Amygdala (tissue), 56 donors: ENCODE measurements at places on chromosomes 5 and 9.

GRCh38 chr9:133587051-133587450 lies 22.1 kb downstream of the FAM163B start:
- no peak for DNase-seq

GRCh38 chr5:163506726-163507125 lies 1.3 kb downstream of the MAT2B start:
- DNase-seq, result no peak

DNA sequence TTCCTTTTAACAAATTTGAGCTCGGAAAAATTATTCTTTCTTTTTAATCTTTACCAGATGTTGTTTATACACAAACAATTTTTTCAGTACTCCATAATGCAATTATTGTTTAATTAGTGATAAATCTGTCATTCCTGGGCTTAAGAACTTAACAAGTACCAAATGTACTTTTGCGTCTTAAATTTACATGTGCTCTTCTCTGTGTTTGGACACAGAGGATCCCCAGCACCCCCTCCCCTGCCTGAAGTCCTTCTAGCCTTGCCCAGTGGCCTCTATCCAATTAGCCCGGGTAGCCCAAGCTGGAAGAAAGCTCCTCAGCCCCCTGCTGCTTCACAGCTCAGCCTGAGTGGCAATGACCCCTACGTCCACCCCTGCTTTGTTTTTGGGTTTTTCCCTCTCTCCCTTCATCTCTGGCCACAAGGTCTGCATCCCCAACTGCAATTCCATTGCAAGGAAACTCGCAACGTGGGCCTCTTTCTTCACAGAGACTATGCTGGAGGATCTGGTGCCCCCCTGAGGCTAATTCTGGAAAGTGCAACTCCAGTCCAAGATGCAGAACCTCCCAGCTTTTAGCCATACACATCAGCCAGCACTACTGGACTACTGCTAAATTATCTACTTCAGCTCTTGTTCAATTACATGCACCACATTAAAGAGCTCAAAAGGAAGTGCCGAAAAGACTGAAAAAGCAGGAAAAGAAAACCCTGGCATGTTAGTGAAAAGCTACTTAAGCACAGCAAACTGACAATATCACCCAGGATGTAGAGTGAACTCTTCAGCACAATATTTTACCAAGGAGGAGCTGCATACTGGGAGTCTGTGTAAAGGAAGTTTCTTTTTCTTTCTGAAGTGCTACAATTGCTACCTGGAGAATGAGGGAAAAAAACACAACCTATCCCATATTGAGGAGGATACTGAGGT lies 186.2 kb downstream of the FANCC start:
- DNase-seq, result peak; percentile 60

DNA sequence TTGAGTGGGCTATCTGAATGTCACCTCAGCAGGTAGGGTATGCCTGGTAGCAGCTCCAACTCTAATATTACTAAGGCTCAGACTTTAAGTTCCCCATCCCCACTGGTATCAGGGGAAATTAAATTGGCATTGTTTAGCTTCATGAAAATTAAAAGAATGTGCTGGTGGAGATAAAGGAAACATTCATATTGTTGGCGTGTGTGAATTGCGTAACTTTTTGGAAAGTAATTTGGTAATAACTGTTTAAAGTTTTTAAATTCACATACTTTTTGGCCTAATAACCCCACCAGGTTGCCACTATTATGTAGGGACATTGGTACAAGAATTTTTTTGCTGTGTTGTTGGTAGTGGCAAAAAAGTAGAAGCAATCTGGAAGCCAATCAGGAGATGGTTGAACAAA lies 29.4 kb downstream of the TNPO1 start:
- DNase-seq, result no peak

GRCh38 chr5:43730832-43731342 lies 127.9 kb downstream of the NNT start:
- DNase-seq, result no peak

GRCh38 chr5:156764176-156764971 lies 85.7 kb upstream of the PPP1R2B start:
- DNase-seq, result no peak

- no peak for DNase-seq
Observed at GRCh38 chr9:81619353-81620001, 69.9 kb downstream of the TLE1 start.

GRCh38 chr9:8287501-8287900 lies 487.9 kb upstream of the DMAC1 start:
- DNase-seq, result no peak

- no peak for DNase-seq
Observed at GRCh38 chr5:123803359-123803758, 291.4 kb downstream of the CSNK1G3 start.

- DNase-seq, result no peak
Observed at GRCh38 chr9:38039090-38039906, 29.7 kb downstream of the SHB start.

DNA sequence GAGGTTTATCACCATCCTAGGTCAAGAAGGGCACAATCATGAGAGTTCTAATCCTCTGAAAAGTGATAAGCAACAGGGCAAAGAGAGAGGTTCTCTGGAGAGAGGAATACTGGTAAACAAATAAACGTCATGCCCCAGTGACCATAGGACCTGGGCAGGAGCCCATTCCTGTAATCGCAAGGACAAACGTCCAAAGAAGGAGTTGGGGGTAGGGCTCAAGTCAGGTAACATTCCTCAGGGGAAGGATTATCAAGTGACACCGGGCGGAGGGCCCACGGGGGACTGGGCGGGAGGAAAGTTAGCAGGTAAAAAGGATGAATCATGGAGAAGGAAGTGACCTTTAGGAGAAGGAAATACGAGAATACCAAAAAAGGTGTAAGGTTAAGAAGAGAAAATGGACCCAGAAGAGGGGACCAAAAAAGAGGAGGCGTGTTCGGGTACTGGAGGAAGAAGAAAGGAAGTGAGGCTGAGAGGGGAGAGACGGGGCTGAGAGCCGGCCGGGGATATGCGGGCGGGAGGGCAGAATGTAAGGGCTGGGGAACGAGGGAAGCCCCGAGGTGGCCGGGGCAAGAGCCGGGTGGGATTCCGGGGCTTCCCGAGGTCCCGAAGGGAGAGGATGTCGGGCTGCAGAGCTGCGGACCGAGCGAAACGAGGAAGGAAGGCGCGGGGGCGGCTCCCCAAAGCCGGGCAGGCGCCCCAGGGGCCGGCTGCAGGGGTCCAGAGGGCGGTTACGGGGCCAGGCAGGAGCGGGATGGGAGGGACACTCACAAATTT lies 583 bp downstream of the DIAPH1 start:
- no peak for DNase-seq

DNA sequence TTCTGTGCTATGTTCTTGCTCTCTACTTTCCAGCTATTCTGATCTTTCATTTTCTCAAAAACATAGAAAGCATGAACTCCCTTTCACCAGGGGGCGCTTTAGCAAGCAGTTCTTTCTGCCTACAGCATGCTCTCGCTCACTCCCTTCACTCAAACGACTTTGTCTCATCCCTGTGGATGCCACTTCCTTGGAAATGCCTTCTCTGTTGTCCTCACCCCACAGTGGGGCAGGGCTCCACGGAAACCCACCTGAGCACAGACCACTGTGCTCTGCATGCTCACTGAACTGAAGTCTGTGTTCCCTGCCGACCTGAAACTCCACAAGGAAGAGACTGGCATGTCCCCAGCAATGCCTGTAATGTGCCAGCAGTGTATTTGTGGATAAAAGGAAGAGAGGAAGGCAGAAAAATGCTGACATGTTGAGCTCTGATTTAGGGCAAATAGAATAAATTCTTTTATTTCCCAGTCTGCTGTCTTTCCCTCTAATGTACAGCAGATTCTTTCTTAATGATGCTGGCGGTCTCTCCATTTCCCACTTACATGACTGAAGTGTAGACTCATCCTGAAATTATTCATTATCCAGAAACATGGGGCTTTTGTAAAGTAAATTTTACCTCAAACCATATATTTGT lies 4.9 kb upstream of the ROR2 start:
- no peak for DNase-seq

- no peak for DNase-seq
Observed at GRCh38 chr5:180975338-180975737, 13.3 kb upstream of the BTNL3 start.

DNA sequence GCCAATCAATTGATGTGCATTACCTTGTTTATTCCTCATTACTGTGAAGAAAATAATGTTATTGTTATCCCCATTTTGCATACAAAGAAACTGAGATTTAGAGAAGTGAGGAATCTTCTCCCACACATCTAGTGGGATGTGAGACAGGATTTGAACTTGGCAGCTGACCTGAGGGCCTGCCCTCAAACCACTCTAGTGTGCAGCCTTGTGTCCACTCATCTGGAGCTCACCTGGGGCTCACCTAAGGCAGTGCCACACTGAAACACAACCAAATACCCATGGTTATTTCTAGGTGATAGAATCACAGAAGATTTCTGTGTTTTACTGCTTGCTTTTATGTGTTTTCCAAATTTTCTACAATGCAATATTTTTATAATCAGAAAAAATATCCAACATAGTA lies 94.7 kb upstream of the SAP30L start:
- no peak for DNase-seq

DNA sequence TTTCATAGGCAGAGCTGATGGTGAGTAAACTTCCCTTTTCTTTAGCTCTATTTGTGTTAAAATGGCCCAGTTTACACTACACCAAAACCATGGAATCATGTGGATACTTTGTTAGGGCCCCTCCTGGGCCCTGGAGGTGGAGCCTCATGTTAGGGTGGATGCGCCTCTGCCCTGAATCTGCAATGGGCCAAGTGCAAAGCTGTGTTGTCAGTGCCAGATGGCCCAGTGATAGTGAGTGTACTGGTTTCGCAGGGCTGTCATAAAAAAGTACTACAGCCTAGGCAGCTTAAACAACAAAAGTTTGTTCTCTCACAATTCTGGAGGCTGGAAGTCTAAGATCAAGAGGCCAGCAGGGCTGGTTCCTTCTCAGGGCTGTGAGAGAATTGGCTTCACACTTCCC lies 64.8 kb downstream of the HSPA4 start:
- DNase-seq, result no peak

DNA sequence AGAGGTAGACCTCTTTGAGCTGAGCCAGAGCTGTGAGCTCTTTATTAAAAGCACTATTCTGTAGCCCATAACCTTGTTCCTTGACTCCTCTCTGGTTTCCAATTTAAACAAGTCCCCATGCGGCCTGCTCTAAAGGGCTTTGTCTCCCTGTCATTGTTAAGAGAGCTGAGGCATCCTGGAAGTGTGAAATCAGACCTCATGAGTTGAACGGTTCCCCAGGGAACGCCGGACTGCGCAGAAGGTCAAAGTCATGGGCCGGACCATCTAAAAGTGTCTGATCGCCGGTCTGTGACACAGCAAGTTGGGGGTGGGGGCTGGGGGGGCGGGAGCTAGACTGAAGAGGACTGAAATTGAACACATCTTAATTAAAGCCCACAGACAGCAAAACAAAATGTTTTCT lies 265.8 kb downstream of the SLF1 start:
- DNase-seq, result no peak

DNA sequence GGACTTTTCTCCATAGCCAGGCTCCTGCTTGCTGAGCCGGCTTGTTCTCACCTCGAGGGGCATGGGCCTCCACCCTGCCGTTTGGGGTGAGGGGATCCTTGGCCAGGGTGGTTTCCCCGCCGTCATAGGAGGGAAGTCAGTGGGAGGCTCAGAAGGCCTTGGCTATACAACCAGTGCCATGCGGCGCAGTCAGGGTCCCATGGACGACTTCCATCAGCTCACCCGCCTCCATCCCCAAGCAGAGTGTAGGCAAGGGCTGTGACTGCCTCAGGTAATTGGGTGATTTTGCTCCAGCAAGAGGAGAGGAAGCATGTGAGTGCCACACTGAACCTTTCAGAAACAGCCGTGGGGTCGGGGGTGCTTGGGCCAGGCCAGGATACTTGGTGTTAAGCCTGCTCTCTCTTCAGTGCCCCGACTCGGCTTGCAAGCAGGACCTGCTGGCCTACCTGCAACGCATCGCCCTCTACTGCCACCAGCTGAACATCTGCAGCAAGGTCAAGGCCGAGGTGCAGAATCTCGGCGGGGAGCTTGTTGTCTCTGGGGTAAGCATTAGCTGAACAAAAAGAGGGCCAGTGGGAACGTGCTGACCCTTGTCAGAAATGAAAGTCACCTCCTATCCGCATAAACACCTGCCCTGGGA lies 57.2 kb upstream of the LRRTM2 start:
- DNase-seq, result no peak

DNA sequence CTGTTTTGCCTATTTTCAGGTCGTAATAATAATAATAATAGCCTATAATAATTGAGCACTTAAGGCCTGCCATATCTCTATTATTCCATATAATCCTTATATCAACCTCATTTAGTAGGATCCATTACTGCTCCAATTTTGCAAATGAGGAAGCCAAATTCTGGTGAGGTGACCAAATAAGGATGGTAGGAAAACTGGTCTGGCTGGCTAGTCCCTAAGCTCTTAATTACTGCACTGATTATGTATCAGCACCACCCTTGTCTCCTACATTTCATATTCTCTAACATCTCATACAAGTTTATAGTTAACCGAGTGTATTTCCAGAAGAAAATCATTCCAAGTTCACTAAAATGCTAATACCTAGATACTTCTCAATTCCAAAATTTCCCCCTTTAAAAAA lies 166.5 kb upstream of the RGMB start:
- no peak for DNase-seq

- DNase-seq, result no peak
Observed at GRCh38 chr5:161400583-161400982, 145.9 kb downstream of the GABRB2 start.

- no peak for DNase-seq
Observed at GRCh38 chr9:110356639-110357395, 19.2 kb upstream of the TXNDC8 start.

DNA sequence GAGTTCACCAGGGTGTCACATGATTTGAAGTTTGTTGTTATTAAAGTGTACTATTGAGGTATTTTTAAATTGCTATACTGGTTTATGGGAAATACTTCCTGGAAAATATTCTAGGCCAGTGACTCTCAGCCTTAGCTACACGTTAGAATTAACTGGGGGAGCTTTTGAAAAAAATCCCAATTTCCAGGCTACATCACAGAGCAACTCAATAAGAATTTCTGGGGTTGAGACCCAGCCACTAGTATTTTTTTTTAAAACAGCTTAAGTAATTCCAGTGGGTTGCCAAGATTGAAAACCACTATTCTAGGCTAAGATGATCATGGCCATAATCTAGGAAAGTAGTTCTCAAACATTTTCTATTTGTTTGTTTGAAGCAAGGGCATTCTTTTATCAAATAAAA lies 142.9 kb upstream of the GRIA1 start:
- no peak for DNase-seq

DNA sequence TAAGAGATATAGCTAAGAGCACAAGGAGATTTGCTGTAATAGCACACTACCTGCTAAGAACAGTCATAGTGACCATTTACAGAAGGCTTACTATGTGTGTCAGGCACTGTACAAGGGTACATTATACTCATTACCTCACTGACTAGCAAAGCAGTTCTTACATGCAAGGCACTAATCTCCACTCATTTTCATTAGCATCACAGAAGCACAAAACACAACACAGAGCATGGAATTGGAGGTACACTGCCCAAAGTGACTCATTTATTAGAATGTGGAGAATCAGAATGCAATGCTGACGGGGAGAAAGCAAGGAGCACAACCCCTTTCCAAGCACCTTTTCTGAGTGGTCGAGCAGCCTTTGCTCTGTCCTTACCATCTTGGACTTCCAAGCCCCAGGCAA lies 169.7 kb downstream of the ENTREP1 start:
- DNase-seq, result no peak

GRCh38 chr5:67487862-67488261 lies 291.3 kb upstream of the CD180 start:
- no peak for DNase-seq

- DNase-seq, result peak; percentile 71
Observed at GRCh38 chr9:136085815-136086212, 9.3 kb downstream of the NACC2 start.
